ENCODE measurements at places on chromosomes 11 and 22.

- DNase-seq: no peak
Observed at GRCh38 chr22:23520863-23521440, 59.1 kb downstream of the IGLL1 start.

- no peak for DNase-seq
Observed at GRCh38 chr11:94885581-94885980, 87.8 kb downstream of the CWC15 start.

GRCh38 chr11:130694488-130695045, 221.7 kb downstream of the SNX19 start:
- DNase-seq: no peak

DNA sequence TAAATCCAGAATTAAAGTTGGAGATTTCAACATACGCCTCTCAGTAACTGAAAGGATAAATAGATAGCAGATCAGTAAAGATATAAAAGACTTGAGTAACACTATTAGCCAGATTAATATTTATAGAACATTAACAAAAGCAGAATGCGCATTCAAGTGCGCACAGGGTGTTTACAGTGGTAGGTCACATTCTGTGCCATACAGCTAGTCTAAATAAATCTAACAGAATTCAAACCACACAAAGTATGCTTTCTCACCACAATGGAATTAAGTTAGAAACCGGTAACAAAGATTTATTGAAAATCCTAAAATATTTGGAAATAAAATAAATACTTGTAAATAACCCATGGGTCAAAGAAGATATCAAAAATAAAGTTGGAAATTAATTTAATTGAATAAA, 341.0 kb downstream of the DYNC2H1 start:
- DNase-seq: no peak

GRCh38 chr11:74327076-74327475, 15.6 kb upstream of the P4HA3 start:
- no peak for DNase-seq

- DNase-seq: no peak
Observed at GRCh38 chr11:31969359-31969702, 121.5 kb upstream of the RCN1 start.

DNA sequence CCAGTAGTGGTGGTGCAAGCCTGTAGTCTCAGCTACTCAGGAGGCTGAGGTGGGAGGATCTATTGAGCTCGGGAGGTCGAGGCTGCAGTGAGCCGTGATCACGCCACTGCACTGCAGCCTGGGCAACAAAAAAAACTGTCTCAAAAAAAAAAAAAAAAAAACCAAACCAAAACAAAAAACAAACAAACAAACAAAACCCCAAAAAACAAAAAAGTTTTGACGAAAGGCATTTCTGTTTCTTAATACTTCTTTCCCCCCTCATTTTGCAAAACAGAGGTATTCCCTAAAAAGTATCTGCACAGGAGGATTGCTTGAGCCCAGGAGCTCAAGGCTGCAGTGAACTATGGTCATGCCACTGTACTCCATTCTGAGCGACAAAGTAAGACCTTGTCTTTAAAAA, 11.2 kb downstream of the HIRA start:
- DNase-seq: no peak

- DNase-seq: no peak
Observed at GRCh38 chr22:33006955-33007318, 51.2 kb downstream of the SYN3 start.

DNA sequence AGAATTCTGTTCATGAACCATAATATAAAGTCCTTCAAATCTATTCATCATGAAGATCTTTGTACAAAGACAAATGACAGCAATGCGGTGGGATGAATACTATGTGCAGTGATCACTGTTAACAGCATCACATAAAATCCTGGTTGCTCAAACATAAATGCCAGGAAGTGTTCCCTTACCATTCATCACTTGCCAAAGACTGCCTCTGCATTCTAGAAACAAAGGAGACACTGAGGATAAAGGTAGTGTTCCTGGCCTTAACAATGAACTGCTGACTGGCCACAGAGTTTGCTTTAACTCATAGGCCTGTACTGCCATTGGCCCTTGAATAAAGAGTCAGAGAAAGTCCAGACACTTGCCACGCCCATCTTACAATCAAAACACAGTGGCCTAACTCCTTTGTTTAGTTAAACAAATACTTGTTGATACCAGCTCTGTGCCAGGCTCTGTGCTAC, 29.5 kb downstream of the C2CD3 start:
- DNase-seq: peak; percentile 92

DNA sequence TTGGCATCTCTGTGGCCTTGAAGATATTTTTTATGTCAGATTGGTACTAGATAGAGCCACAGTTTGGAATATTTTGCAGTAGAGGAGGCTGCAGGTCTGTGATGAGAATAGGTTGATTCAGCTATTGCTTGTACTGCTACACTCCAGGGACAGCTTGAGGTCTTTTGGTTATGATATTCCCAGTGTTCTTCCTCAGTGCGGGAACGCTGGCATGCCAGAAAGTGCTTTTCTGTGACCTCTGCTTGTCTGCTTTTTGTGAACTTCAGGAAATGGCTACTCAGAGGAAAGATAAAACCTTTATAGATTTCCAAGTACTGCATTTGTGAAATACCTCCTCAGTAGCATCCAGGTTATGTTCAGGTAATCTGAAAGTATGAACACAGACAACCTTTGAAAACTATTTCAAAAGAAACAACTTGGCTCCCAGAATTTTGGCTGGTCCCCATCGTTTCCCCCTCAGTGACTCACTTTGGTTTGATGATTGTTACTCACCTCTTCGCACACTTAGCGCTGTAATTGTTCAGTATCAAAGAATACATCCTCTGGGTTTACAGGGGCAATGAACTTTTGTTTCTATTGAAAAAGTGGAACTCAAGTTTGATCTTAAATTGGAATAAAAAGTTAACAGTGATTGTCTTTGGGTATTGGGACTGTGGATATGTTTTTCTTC, 191.4 kb downstream of the HIPK3 start:
- DNase-seq: no peak

GRCh38 chr11:9141186-9141585, 49.8 kb upstream of the SCUBE2 start:
- no peak for DNase-seq

- DNase-seq: peak; percentile 64
Observed at GRCh38 chr22:32206774-32207758, 2.2 kb upstream of the RFPL2 start.

DNA sequence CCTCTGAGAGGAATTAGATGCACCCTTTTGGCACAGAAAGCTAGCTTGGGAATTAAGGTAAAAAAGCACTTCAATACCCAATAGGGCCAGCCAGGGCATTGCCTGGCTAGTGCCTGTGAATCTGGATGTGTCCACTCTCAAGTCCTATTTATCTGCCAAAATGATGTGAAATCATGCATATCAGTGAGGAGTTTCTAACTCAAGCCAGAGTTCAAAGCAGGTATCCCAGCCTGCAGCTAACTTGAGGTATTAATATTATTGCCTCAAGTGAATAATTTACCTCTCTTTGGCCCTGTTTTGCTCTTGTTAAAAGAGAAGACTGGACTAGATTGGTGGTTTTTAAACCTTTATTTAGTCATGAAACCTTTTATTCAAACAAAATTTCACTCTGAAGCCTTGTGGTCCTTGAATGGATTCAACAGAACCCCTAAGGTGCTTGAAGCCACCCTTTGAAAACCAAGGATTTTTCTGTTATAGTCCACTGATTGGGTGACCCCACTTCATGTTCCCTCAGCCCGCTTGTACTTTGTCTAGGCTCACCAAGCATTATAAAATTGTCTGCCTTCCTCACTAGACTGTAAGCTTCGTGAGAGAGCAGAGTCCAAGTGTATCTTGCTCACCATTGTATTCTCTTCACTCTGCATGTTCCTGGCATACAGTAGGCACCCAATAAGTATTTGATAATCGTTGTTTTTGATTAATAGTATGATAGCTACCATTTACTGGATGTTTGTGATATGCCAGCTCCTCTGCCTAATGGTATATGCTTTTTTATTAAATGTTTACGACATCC, 4.5 kb downstream of the RNF121 start:
- no peak for DNase-seq

DNA sequence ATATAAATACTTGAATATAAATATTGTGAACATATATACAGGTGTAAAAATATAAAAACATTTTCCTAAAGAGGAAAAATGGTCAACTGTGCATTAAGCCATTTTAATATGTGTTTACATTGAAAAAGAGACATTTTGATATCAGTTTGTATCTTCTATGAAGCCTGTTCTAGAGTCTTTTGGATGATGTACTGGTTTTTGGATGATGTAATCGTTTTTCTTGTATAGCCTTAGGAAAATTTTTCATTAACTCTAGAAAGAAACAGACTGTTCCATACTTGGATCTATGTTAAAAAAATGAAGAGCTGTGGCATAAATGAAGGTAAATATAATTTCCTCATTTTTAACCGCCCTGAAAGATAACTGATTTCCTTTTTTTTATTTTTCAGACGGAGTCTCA, 39.6 kb upstream of the RDX start:
- no peak for DNase-seq

- DNase-seq: no peak
Observed at GRCh38 chr11:122046846-122047245, 69.2 kb downstream of the BLID start.

- DNase-seq: no peak
Observed at GRCh38 chr11:77071077-77071476, 4.3 kb downstream of the CAPN5 start.

GRCh38 chr22:19873960-19874306, 19.3 kb upstream of the GNB1L start:
- no peak for DNase-seq

- DNase-seq: no peak
Observed at GRCh38 chr11:26621132-26621531, 49.1 kb upstream of the MUC15 start.

DNA sequence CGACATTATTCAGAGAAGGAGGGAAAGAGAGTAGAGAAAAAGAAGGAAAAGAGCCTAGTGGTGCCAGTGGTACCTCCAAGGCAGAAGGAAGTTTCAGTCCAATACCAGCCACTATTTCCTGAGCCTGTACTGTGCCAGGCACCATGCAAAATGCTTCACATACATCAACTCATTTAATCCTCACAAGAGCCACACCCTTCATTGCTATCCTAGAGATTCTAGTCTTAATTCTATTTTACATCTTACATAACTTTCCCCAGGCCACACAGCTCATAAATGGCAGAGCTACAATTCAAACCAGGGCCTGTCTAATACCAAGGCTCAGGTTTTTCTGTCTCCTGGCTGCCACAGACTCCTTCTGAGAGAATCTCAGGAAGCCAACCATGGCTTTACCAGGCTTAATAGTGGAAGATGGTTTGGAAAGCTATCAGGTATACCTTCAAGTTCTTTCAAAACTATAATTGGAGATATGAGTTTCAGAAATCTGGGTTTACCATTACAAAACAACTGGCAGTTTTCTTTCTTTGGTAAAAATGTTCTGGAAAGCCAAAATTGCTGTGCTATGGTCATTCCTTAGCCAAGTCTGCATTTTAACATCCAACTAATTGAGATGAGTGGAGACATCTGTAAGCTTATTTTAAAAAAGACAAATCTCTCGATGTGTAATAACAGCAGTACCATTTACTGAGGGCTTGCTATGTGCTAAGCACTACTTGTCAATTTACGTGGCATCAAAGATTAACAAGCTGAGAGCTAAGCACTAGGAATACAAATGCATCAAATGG, 225.1 kb upstream of the PITPNB start:
- DNase-seq: no peak

DNA sequence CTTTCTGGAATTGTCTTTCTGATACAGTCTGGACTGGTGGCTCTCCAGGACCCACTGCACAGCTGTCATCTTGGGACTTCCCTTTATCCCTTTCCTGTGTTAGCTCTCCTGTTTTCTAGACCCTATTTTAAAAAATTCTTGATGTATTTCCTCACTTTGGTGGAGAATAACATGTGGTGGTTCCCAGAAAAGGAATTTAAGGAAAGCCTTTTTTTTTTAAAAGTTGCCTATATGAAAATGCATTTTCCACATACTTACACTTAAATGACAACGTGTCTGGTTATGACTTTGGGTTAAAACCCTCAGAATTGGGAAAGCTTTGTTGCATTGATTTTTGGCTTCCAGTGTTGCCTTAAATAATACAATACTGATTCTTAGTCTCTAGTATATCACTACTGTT, 400.7 kb downstream of the TMEM135 start:
- no peak for DNase-seq

GRCh38 chr22:47098121-47098520, 335.7 kb downstream of the TBC1D22A start:
- no peak for DNase-seq

- no peak for DNase-seq
Observed at GRCh38 chr22:26949193-26949592, 291.8 kb downstream of the MIAT start.

- DNase-seq: no peak
Observed at GRCh38 chr22:48197189-48197690, 1434.8 kb downstream of the TBC1D22A start.

DNA sequence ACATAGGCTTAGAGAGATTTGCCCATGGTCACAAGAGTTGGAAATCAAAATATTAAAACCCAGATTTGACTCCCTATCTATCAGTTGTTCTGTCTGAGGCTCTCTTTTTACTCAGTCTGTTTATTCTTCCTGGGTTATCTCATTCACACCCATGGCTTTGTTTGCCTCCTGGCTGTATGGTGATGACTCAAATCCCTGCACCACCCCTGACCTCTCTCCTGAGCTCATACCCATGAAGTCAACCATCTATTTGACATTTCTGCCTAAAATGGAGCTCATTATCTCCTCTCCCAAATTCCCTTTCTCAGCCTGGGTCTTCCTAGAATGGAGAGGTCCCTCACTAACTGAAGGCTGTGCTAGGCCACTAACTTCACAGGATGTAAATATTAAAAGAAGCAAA, 27.8 kb upstream of the CCDC134 start:
- DNase-seq: no peak

DNA sequence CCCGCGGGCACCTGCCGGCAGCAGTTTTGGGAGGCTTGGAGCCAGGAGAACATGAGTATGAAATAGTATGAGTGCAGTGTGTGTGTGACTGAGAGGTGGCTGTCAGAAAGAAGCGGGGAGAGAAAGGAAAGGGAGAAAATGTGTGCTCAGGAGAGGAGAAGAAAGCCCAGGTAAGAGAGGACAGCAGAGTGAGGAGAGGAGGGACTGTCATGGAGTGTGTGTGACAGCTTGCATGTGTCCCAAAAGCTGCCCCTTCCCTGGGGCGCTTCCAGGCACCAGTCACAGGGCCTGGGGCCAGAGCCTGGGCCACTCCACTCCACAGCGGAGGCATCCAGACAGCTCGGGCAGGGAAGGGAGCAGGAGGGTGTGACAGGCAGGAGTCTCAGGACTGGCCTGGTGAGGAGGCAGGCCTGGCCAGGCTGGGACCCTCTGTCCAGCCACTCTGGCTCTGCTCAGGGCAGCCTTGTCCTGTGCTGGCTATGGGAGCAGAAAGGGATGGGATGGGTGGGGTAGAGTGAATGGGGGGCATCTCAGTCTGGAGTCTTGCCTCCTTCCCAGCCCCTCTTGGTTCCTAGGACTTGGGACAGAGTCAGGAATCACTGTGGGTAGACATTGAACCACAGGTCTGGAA, 949 bp downstream of the MMP11 start:
- DNase-seq: no peak

- no peak for DNase-seq
Observed at GRCh38 chr11:9089636-9090035, 1.8 kb downstream of the SCUBE2 start.

GRCh38 chr11:84316866-84317555, 1030.8 kb upstream of the CCDC90B start:
- DNase-seq: no peak

- DNase-seq: no peak
Observed at GRCh38 chr11:130486987-130487923, 38.8 kb downstream of the ADAMTS15 start.
